Left kidney (tissue), 8 donors: ENCODE measurements at places on chromosomes 16 and 17.

DNA sequence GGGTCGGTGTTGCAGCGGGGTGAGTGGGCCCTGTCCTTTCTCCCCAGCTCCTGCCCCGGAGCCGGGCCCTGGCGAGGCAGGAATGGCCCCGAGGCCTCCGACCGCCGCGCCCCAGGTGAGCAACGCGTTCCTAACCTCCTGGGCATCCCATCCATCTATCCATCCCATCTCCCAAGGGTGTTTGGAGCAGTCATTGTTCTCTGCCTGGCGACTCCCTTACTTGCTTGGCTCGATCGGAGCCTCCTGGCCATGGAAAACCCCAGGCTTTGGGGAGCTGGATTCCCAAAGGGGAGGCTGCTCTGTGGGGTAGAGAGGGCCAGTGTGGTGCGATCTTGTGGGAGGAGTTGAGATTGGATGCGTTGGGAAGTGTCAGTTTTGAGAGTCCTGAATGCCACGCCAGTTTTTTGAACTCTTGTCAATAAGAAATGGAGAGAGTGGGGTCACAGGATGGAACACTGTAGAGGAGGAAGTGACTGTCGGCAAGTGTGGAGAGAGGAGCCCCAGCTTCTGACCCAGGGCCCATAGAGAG, 684 bp downstream of the ZFP90 start:
- DNase-seq = no peak

GRCh38 chr17:73020110-73020509, 72.4 kb downstream of the SLC39A11 start:
- DNase-seq = no peak

- no peak for DNase-seq
Measured at GRCh38 chr16:61332461-61332860, 703.8 kb downstream of the CDH8 start.

- no peak for DNase-seq
Measured at GRCh38 chr17:40597556-40598300, 32.5 kb upstream of the CCR7 start.

DNA sequence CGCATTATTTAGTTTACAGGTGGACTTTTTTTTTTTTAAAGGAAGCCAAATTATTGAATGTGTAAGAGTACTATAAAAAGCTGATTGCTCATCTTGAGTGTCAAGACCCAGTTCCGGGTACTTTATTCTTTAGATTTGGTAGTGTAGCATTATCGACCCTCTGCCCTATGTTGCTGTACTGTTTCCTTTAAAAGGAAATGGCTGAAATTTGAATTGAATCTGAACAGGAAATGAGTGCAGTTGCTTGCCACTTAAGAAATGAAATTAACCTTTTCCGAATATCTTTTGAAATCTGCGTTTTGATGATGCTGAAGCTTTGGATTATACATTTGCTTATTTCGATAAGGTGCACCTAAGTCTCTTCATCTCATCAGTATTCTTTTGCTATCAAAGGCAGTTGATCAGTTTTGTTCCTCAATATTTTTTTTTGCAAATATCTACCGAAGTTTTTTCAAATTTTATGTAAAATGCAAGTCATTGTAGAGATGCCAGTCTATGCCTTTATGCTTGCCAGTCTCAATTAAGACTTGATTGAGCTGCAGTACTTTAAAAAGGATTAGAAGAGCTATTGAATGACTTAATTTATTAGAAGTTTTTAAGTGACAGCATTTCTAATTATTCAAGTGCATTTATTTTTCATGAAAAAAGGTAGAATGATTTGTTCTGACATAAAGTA, 1.8 kb downstream of the GGNBP2 start:
- DNase-seq = no peak

- DNase-seq = no peak
Measured at GRCh38 chr17:41975099-41976083, 8.8 kb downstream of the CNP start.

GRCh38 chr17:933312-934073, 46.1 kb downstream of the NXN start:
- no peak for DNase-seq

GRCh38 chr16:1712791-1713261, 6.8 kb downstream of the MAPK8IP3 start:
- DNase-seq = no peak

DNA sequence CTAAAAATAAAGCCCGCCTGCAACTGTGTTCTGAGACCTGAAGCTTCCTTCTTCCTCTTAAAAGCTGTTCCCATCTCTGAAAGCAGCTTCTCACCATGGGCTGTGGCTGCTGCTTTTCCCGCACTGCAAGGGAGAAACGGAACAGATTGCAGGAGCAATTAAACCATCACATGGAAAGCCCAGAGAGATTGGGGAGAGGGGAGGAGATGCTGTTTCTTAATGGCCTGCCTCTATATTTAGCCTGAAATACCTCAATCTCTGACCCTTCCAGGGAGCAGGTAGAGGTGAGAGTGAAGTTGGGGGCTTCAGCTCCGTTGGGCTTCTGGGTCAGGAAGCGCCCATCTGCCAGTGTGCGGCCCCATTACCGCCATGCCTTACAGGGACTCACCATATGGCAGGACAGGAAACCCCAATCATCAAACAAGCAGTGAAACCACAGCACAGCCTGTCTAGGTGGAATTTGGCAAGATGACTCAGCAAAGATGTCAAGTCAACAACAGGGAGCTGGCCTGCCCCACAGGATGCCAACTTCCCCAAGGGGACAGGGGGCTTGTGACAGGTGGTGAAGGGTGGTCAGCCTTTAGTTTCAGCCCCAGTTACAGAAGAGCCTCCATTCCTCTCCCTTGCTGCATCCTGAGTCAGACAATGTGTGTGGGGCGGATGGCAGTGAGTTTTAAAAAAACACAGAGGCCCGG, 286.6 kb upstream of the CCL2 start:
- DNase-seq = no peak

GRCh38 chr16:85055493-85056210, 28.1 kb downstream of the KIAA0513 start:
- DNase-seq = no peak

GRCh38 chr17:82913304-82914043, 73.7 kb upstream of the ZNF750 start:
- no peak for DNase-seq

DNA sequence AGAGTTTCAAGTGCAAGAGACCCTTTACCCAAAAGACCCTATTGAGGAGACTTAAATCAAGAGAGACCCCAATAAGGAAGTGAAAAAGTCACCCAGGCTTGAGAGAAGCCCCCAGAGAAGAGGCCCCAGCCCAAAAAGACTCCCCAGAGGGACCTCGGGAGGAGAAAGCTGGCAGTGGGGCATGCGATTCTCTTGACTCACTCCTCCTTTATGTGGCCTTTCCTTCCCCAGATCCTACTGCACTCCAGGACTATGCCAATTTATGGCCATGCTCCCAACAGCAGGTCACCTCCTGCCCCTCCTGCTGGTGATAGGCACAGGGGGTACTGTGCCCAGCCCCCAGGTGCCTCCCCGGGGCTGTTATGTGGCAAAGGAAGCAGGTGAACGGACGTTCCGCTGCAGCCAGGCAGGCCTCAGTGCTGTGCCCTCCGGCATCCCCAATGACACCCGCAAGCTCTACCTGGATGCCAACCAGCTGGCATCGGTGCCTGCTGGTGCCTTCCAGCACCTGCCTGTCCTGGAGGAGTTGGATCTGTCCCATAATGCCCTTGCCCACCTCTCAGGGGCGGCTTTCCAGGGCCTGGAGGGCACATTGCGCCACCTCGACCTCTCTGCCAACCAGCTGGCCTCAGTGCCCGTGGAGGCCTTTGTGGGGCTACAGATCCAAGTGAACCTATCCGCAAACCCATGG, 16.3 kb downstream of the LRRC3C start:
- no peak for DNase-seq

GRCh38 chr17:41772586-41773189, 13.8 kb downstream of the JUP start:
- no peak for DNase-seq

DNA sequence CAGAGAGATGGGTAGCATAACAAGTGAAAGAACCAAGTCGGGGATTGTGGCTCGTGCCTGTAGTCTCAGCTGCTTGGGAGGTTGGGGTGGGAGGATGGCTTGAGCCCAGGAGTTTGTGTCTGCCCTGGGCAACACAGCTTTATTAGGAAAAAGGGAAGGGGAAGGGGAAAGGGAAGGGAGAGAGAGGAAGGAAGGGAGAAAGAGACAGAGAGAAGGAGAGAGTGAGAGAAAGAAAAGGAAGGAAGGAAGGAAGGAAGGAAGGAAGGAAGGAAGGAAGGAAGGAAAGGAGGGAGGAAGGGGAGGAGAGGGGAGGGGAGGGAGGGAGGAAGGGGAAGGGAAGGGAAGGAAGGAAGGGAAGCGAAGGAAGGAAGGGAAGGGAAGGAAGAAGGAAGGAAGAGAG, 33.3 kb downstream of the CENPV start:
- DNase-seq = no peak

- DNase-seq = no peak
Measured at GRCh38 chr16:27374221-27374803, 27.7 kb upstream of the IL21R start.

GRCh38 chr16:83574388-83574787, 233.4 kb upstream of the HSBP1 start:
- no peak for DNase-seq
